ENCODE measurements at places on chromosomes 2 and 18.

GRCh38 chr2:16767789-16768476 lies 102.3 kb upstream of the CYRIA start:
- H3K4me1 ChIP-seq: no peaks in the 10 kb centered on the region
- DNase-seq: no peak
- H3K27ac ChIP-seq: no peak overlapping the region
- H3K4me3 ChIP-seq: no peak overlapping the region
- H3K36me3 ChIP-seq: no peaks in the 10 kb centered on the region
- no peaks in the 10 kb centered on the region for H3K27me3 ChIP-seq

DNA sequence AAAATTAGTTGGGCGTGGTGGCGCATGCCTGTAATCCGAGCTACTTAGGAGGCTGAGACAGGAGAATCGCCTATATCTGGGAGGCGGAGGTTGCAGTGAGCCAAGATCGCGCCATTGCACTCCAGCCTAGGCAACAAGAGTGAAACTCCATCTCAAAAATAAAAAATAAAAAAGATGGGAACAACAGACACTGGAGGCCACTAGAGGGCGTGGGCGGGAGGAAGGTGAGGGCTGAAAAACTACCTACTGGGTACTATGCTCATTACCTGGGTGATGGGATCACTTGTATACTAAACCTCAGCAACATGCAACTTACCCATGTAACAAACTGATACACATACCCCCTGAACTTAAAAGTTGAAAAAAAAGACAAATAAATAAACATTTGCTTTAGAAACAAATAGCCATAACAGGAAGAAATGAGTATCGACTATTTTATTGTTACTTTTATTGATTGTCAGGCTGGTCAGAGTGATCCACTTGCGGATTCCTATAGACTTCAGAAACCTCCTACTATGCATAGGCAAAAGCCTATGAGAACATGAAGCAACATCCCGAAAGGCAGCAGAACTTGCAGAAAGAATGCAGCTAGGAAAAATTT lies 61.0 kb downstream of the TMEM163 start:
- no peaks in the 10 kb centered on the region for H3K4me1 ChIP-seq
- H3K36me3 ChIP-seq: no peaks in the 10 kb centered on the region
- H3K27ac ChIP-seq: no peak overlapping the region
- H3K4me3 ChIP-seq: no peak overlapping the region
- peak; percentile 46 for DNase-seq

GRCh38 chr2:66433945-66434678 lies 813 bp upstream of the MEIS1 start:
- H3K27ac ChIP-seq: no peak overlapping the region
- no peak for DNase-seq
- H3K27me3 ChIP-seq: peaks cover 21% of the 10 kb centered on the region
- peaks cover 18% of the 10 kb centered on the region for H3K4me1 ChIP-seq
- no peaks in the 10 kb centered on the region for H3K36me3 ChIP-seq
- H3K4me3 ChIP-seq: peak overlapping the region; percentile 18

GRCh38 chr2:109028738-109029489 lies 39.9 kb upstream of the EDAR start:
- DNase-seq: no peak
- no peaks in the 10 kb centered on the region for H3K36me3 ChIP-seq
- H3K4me1 ChIP-seq: peaks cover 46% of the 10 kb centered on the region
- no peak overlapping the region for H3K27ac ChIP-seq
- H3K27me3 ChIP-seq: no peaks in the 10 kb centered on the region

GRCh38 chr18:21599585-21600525 lies 649 bp downstream of the ESCO1 start:
- H3K27me3 ChIP-seq: no peaks in the 10 kb centered on the region
- no peaks in the 10 kb centered on the region for H3K36me3 ChIP-seq
- no peak for DNase-seq
- peak overlapping the region; percentile 93 for H3K27ac ChIP-seq

GRCh38 chr2:16777123-16777870 lies 111.7 kb upstream of the CYRIA start:
- no peak overlapping the region for H3K27ac ChIP-seq
- H3K27me3 ChIP-seq: no peaks in the 10 kb centered on the region
- DNase-seq: no peak
- no peaks in the 10 kb centered on the region for H3K36me3 ChIP-seq
- H3K4me3 ChIP-seq: no peak overlapping the region

DNA sequence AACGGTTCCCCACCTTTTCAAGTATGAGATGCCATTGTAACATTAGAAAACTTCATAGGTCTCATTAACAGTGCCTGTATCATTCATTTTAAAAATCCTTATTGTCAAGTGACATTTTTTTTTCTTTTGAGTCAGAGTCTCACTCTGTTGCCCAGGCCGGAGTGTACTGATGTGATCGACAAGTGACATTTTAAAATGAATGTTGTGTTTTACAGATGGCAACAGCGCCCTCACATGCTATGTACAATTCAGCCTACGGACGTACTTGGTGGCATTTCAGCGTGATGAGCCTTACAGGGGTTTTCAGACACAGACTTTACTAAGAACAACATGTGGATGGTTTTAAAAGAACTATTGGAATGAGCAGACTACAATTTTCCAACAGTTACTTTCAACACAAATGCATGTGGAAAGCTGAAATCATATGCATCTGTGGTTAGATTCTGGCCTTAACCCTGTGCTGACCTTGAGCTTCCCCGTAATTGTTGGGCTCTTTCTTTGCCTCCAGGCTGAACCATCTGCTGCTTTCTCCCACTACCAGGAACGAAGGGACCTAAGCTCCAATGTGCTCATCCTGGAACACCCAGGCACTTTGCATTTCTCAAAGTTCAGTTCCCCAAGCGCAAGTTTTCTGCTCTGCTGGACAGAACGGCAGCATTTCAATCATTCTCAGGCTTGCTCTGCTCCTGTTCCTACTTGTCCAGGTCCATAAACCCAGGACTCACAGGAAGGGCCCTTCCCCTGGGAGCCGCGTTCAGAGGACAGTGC lies 119.9 kb upstream of the NDUFV2 start:
- H3K27ac ChIP-seq: no peak overlapping the region
- H3K4me1 ChIP-seq: no peaks in the 10 kb centered on the region
- DNase-seq: no peak
- H3K36me3 ChIP-seq: no peaks in the 10 kb centered on the region
- H3K27me3 ChIP-seq: no peaks in the 10 kb centered on the region

Measured in CD4-positive, alpha-beta memory T cell (primary cell).